Stimulated activated CD8-positive, alpha-beta memory T cell treated with anti-CD3 and anti-CD28 coated beads, Interleukin-4, amount 100 ng/mL, for 1 hour (primary cell): ENCODE measurements at places on chromosomes 7 and 10.

DNA sequence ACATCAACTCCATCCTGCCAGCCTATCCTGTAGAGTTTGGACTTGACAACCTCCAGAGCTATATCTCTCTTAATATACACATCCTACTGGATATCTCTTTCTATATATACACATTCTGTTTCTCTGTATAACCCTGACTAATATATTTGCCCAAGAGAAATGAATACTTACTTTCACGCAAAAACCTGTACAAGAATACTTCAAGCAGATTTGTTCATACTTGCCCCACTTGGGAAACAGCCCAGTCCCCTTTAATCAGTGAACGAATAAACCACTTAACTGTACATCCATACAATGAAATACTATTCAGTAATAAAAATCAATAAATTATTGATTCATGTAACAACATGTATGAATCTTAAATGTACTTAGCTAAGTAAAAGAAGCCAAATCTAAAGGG is 251.1 kb upstream of the PHYHIPL start:
- DNase-seq, result no peak

GRCh38 chr7:147279514-147279913 is 1162.9 kb downstream of the CNTNAP2 start:
- DNase-seq, result no peak

DNA sequence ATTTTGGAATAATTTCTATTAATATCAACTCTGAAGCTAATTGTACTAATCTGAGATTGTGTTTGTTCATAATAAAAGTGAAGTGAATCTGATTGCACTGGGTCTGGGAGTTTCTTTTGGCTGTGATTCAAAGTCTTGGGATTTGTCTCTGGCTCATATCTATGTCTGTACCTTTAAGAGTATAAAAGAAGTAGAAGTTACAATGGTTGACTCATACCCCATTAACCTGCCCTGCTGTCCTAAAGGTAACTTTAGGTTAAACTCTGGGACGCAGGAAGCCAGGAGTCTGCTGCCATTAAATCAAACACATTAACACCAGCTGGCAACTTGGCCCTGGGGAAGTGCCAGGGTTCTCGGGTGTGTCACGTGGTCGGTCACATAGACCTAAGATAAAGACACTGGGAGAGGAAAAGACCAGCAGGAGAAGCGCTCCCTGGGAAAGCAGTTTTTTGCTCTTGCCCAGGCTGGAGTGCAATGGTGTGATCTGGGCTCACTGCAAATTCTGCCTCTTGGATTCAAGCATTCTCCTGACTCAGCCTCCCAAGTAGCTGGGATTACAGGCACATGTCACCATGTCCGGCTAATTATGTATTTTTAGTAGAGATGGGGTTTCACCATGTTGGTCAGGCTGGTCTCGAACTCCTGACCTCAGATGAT is 17.8 kb downstream of the SCD start:
- DNase-seq, result no peak

DNA sequence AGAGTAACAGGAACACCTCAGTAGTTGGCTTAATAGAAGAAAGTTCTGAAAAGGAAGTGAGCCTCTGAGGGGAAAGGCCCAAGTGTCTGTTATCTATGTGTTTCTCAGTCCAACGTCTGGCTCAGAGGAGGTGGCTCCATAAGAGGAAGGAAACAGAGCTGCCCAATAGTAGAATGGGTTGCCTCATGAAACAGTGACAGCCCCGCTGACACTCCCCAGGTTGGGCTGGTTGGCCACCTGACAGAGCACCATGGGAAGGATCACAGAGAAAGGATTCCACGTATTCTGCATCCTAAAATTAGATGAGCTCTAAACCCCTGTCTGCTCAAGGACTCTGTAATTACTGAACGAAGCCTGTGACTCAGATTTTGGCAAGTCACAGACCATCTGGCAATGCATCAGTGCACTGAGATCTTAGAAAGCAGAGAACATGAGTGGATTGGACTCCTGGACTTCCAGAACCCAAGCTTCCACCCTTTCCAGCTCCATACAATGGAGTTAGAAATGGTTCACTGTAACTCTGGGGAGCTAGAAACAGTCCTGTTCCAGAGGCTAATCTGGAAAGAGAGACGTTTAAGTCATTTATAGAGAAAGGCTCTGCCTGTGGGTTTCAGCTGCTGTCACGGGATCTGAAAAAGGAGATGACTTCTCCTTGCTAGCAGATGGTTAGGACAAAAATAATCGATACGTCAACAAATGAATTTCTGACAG is 2.9 kb downstream of the PKD2L1 start:
- DNase-seq, result no peak

DNA sequence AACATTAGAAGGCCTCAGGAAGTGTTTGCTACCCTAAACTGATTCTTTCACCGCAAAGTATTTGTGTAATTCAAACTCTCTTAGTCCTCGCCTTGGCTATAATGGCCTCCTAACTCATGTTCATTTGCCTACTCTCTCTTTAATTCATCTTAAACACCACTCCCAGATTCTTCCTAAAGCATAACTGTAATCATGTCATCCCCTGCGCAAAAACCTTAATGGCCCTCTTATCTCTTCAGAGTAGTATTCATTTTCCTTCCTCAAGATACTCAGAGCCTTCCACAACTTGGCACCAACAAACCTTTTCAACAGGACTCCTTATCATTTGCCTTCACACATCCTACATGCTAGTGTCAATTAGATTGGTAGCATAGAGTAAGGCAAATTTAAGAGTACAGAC is 42.9 kb downstream of the CSTF2T start:
- no peak for DNase-seq

DNA sequence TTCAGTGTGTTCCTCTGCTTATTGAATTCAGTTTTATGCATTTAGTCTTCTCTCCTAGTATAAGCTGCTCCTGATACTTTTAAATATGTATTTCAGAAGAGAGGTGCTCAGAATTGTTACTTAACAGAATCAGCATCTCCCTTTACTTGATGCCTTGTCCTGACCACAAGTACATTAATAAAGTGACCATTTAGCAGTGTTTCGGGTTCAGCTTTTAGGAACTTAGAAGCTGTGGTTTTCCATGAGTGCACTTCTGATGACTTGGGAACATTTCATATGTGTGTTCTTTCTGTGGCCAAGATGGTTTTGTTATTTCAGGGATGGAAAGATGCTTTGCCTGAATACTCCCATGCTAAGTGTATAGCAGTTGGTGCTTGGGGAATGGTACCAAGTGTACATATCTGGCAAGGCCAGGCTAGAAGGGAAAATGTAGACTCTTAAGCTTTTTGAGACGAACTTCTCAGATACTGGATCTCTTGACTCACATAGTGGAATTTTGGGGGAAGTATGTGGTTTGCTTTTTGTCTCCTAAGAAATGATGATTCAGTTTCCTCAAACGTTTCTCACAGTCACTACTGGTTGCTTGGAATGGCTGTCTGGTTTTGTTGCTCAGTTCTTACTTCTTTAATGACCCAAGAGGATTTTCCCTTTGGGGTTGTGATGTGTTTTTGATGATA is 17.2 kb downstream of the SGPL1 start:
- DNase-seq, result no peak

DNA sequence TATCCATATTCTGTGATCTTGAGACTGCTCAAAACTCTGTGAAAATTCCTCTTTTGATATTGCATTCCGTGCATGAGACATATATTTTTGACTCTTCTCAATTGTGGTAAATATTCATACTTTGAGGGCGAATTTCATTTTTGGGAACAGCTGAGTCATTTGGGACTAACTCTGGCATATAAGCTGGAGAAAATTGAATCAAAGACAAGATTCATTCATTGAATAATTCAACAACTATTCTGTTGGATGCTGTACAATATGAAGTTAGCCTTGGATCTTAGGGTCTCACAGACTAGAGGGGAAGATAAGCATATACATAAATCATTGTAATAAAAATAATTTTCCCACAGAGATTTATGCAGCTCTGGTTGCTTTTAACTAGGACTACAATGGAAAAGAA is 183.2 kb upstream of the NEBL start:
- no peak for DNase-seq

- DNase-seq, result no peak
Measured at GRCh38 chr10:12360461-12360860, 11.1 kb downstream of the CAMK1D start.

DNA sequence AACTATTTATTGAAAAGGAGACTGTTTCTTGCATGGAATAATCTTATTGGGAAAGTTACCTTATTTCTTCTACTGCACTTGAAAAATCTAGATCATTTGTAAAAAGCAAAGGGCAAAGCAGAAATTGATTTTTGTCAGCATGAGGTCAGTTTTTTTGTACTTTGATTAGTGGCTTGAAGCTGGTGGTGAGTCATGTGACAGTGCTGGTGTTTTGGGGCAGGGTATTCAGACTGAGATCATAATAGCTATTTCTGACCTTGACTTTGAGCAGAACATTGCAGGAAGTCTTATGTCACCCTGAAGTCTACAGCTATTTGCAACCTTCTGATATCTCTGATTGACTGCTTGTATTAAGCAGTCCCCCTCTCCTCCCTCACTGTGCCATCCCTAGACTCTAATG is 66.3 kb upstream of the SORCS3 start:
- DNase-seq, result no peak
